ENCODE measurements at places on chromosomes 2 and 18.

- no peak for DNase-seq
Observed at GRCh38 chr2:241736111-241736510, 1.7 kb downstream of the D2HGDH start.

DNA sequence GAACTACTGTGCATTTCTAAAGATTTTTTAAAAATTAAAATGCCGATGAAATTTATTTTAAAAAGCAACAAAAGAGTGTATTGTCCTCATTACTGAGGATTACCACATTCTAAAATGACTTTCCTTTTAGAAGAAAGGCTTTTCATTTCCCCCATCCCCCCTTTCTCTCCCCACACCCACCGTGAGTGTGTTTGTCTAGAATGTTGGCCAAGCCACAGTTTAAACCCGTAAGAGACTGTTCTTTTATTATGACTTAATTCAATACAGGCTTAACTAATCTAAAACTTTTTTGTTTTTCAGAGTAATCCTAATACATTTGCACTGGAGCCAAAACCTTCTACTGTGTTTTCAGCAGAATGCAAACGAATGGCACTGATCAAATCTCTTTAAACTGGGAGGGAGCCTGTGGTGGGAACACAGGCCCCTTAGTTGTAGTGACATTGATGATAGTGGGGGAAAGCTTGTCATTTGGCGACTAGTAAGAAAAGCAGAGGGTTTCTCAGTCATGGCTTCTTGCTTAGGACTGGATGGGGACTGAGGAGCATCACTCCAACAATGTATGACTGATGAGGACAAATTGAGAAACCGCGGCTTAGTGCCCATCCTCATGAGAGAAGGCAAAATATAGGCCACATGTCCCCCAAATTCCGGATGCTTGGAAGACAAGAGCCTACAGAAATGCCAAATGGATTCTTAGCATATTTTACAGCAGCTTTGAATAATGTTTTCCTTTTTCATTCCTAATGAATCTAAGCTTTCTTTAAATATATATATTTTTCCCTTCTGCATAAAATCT is 154.0 kb upstream of the SMIM21 start:
- no peak for DNase-seq

GRCh38 chr2:141348481-141348880 is 782.3 kb downstream of the LRP1B start:
- no peak for DNase-seq

- no peak for DNase-seq
Observed at GRCh38 chr2:151802315-151802714, 25.9 kb downstream of the ARL5A start.

GRCh38 chr2:215286309-215286708 is 25.6 kb upstream of the ATIC start:
- no peak for DNase-seq

DNA sequence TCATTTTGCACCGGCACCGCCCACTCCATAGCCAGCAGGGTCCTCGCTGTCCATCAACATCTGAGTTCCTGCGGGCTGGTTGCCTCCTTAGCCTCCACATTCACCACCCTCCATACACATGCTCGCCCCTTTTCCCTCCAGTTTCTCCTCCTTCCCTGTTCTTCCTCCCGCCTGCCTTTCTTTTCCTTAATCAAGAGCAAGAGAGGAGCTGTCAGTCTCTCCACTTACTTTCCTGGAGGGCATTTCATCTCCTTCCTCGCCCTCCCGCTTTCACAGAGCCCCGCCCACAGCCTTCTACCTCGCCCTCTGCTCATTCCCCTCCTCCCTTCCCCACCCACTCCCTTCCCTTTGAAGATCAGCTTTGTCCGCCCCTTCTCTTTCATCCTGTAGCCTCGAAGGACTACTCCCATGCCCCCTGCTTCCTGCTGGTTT is 13.8 kb upstream of the ZBTB7C start:
- DNase-seq: no peak

DNA sequence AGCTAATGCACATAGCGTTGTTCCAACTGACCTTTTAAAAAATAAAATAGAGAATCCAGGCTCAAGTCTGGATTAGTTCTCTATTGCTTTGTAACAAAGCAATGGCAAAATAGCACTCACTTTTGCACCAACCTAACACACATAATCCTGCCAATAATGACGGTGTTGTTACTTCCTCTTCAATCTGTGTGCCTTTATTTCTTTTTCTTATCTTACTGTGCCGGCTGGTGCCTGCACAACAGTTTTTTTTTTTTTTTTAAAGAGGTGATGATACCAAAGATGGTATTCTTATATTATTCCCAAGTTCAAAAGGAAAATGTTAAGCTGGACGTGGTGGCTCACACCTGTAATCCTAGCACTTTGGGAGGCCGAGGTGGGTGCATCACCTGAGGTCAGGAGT is 3.4 kb downstream of the PLB1 start:
- DNase-seq: no peak

- no peak for DNase-seq
Observed at GRCh38 chr2:241926541-241927311, 57.2 kb downstream of the RTP5 start.

- no peak for DNase-seq
Observed at GRCh38 chr2:163664610-163665009, 71.2 kb downstream of the FIGN start.

GRCh38 chr2:158138255-158138654 is 36.6 kb downstream of the UPP2 start:
- no peak for DNase-seq

DNA sequence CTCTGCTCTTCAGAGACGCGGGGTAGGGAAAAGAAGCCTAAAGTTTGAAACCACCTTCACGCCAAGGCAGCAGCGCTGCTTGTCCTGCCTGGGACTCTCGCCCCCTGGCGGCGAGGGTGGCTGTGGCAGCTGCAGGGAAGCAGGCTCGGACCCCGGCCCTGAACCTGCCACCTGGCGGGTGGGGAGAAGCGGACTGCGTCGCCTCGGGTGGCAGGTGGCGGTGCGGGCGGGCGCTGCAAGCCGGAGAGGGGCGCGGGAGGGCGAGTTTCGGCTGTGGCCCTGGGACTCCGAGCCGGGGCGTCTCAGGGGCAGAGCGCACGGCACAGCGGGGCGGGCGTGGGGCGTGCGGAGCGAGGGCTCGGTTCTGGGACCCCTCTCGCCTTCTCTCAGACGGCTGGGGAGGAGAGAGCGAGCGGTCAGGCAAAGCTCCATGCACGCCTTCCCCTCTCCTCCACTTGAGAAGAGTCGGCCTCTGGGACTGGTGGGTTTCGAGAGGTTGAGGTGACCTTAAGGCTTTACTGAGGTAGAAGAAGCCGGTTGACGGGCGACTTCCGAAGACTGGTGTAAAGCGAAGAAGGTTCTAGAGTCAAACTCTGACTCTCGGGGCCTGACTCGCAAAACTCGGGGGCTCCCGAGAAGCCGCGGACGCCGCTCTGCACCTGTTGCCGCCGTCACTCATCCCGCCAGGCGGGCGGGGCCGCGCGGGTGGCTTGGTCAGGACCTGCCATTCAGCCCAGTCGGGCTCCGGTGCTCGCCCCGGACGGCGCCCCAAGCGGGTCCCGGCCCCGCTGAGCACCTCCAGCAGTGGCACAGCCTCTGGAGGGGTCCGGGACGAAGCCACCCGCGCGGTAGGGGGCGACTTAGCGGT is 1.1 kb upstream of the BOLL start:
- no peak for DNase-seq

GRCh38 chr2:163564236-163564635 is 171.6 kb downstream of the FIGN start:
- no peak for DNase-seq

- DNase-seq: no peak
Observed at GRCh38 chr2:85761512-85761944, 7.7 kb downstream of the ATOH8 start.

- DNase-seq: peak; percentile 66
Observed at GRCh38 chr2:39513641-39514094, 76.6 kb upstream of the MAP4K3 start.

DNA sequence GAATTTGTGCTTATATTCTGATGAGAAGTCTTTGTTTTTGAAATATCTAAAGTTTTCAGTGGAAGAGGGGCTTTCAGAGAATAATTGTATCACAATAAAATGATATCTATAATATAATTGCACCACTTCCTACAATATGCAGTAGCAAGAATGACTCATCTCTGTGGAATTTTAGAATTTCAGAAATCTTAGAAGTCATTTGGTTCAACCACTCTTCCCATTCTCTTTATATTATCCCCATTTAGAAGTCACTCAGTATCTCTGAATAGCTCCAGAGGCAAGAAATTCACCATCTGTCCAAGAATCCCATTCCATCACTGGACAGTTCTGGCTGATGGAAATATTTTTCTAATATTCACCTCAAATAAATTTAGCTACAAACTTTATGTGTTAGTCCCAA is 59.3 kb upstream of the CCDC68 start:
- DNase-seq: no peak

DNA sequence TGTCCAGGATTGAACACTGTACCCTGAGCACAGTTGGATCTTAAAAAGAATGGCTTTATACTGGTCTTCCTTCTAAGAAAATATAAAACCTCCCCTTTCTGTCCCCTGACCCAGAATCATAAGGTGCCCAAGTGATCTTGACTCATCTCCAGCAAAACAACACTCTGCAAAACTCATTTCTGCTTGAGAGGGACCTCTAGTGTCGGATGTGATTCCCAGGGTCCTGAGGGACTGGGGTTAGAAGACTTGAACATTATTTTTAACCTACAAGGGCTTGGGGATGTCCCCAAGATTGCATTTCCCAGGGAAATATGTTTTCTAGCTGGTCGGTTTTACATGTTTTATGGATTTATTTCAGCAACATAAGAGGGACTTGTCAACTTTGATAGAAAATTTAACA is 1318.5 kb upstream of the CELF4 start:
- no peak for DNase-seq

DNA sequence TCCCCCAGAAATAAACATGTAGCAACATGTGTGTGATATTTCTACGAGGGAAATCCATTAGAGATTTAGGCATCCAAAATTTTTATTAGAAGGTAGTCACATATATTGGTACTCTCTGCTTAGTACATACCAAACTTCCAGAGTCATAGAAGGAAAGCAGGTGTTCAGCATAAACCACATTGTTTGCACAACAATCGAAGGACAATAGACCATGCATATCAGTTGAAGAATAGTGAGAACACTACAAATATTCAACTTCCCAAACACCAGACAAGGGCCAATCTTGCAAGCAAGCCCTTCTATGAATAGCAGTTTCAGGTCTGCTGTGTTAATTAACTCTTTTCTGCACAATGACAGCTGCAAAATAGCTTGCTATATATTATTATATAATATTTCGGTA is 702.2 kb downstream of the ERBB4 start:
- no peak for DNase-seq

DNA sequence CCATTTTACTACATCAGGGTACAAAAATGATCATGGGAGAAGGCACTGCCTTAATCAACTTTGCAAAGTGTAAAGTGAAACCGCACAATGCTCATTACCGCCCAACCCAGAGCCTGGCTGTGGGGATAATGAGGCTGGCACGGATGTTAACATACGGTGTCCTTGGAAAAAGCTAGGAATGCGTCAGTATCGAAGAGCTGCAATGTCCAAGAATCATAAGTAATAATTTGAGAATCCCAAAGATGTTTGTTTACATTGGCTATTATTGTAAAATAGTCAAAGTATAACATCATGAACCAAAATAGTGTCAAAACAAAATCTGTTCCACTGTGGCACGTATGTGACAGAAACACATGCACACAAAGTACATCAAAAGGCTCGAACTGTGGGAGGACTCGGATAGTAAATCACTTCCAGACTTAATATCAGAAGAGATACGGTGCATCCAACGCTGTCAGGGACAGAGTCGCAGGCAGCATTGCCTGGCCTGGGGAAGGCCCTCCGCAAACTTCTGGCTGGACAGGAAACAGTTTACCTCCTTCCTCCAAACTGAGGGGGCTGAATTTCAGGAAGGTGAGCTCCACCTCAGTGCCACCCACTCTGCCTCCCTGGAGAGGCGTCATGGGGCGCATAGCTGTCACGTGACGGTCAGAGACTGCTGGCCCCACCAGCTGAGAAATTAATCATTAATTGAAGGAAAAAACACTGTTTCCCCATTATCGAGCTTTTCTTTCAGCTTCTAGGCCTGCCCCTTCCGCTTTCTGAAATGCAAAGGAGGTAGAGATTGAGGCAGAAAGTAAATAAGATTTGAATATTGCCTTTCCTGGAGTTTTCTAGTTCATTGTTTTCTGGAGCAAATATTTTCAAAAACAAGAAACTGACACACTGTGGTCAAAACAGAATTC is 1.8 kb upstream of the ID2 start:
- DNase-seq: peak; percentile 77

DNA sequence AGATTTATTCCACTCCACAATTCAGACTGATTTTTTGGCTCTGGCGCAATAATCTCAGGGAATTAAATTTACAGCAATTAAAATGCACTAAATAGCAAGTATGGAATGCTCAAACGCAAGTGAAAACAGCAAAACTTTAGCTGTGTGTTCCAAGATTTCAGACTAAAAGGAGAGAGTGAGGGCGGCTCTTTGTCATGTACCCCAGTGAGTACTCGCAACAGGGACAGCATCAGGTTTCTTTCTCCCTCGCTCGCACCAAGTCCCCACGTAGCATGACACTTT is 1.1 kb downstream of the ROCK2 start:
- DNase-seq: no peak

GRCh38 chr2:121085801-121086200 is 199.2 kb downstream of the TFCP2L1 start:
- DNase-seq: no peak

GRCh38 chr2:64177315-64177714 is 33.1 kb upstream of the PELI1 start:
- no peak for DNase-seq

DNA sequence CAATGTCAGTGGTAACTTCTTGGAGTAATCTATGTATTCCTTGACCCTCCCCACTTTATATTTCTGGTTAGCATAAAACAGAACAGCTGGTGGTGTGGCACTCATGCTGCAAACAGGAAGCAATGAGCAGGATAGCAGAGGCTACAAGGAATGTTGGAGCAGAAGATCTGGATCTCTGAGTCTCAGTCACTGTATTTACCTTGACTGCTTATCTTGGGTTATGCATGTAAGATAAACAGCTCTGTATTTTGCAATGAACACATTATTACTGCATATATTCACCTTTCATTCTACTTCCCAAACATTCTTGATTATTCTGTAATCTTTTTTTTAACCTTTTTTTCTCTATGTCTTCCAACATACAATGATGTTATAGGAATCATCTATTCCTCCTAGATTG is 977.9 kb upstream of the CNTNAP5 start:
- no peak for DNase-seq

DNA sequence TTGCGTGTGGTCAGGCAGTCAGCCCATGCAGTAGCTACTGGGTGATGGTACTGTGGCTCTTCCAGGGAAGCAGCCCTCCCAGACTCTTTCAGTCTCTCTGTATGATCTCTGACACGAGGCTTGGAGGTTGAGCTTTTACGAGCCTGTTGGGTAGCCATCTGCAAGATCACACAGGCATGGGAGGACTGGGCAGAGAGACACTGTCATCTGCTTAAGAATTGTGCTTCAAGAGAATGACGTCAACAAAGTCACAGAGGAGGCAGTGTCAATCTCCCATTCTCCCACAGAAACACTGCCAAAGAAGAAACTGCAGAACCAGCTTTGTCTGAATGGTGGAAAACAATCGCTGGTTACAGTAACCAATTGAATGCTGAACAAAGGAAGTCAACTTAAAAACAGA is 78.4 kb upstream of the MC2R start:
- no peak for DNase-seq

GRCh38 chr2:56185582-56186046 is 1.8 kb downstream of the CCDC85A start:
- no peak for DNase-seq

All from sigmoid colon (tissue), 7 donors.